ENCODE measurements at places on chromosomes 2 and 18.

GRCh38 chr18:77701977-77702376 lies 452.3 kb downstream of the GALR1 start:
- no peak for DNase-seq

- no peak for DNase-seq
These were observed 233.8 kb upstream of the SPRED2 start for GRCh38 chr2:65666156-65666725.

GRCh38 chr2:152730591-152731333 lies 12.3 kb downstream of the ARL6IP6 start:
- DNase-seq: no peak

DNA sequence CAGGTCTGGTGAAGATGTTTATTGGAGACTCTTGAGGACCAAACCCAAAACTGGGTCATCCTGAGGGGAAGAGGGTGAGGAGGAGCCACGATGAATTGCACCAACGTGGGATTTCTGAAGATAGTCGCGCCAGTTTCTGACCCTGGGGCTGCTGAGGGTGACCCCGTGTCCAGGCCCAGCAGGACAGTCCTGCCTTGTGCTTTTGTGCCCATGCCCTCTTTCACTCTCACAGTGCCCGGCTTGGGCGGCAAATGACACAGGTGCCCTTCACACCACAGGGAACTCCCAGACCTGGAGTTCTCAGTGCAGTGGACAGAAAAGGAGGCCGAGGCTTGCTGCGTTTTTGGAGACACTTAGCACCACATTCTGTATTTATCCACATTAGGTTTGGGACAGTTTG lies 15.5 kb upstream of the KIF1A start:
- no peak for DNase-seq

DNA sequence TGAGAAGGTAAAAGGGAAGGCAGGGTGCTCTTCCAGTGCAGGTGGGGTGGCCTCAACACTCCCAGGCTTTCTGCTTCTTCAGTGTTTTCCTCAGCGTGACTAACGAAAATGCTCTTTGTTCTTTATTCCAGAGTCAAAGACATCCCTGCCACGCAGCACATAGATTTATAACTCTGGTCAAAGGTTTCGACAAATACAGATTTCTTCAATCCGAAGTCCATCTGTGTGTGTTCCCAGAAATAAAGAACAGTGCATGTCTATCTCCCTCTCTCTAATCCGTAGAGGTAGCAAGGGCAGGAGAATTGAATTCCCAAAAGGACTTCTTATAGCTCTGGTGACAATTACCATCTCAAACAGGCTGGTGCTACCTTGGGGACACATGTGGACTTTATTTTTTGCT lies 26.4 kb upstream of the TDRD15 start:
- no peak for DNase-seq

- DNase-seq: no peak
These were observed 71.9 kb upstream of the LYPD6 start for GRCh38 chr2:149258531-149258930.

DNA sequence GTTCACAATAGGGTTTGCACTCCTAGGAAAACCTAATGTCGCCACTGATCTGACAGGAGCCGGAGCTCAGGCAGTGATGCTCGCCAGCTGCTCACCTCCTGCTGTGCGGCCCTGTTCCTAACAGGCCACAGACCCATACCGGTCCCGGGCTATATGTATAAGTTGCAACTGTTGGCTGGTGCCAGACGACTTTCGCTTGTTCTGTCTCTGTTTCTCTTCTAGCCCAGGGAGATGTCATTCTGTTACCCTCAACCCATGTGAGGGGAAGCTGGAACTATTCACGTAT lies 170.3 kb downstream of the BCL2 start:
- no peak for DNase-seq

DNA sequence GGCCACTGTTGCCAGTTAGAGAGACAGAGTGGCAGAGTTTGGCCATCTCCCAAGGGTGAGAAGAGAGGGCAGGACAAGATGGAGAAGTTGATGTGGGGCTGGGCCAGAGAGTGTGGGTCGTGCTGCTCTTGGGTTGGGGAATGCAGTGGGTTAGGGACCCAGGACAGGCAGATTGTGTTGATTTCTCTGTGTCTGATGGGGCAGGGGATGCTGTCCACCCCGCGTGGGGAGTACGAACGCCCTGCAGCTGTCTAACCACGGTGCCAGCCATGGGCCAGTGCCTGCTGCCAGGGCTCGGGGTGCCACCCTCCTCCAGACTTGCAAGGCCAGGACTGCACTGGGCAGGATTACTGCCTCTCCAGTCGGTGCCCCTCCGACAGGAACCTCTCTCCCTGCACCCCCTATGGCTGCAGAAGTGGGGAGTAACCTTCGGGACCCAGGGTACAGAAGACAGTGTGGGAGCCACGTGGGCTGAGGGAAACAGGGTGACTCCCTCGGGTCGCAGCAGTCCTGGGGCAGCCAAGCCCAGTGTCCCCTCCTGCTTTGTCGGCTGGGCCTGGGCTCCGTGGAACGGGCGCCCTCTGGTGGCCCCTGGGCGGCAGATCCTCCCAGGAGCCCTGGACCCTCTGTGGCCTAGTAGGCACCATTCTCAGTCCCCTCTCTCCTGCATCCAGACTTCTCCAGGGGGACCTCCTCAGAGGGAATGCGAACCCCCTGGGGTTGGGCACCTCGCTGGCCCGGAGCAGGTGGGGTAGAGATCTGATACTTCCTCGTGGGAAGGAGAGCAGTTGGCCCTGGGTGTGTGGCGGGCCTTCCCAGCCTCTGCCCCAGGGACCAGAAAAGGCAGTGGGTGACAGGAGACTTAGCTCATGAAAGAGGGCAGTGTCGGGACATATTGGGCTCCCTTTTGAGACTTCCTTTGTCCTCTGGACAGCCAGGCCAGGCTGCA lies 2.7 kb downstream of the GPC1 start:
- no peak for DNase-seq

- no peak for DNase-seq
These were observed 113.1 kb downstream of the CDCA7 start for GRCh38 chr2:173467751-173468150.

DNA sequence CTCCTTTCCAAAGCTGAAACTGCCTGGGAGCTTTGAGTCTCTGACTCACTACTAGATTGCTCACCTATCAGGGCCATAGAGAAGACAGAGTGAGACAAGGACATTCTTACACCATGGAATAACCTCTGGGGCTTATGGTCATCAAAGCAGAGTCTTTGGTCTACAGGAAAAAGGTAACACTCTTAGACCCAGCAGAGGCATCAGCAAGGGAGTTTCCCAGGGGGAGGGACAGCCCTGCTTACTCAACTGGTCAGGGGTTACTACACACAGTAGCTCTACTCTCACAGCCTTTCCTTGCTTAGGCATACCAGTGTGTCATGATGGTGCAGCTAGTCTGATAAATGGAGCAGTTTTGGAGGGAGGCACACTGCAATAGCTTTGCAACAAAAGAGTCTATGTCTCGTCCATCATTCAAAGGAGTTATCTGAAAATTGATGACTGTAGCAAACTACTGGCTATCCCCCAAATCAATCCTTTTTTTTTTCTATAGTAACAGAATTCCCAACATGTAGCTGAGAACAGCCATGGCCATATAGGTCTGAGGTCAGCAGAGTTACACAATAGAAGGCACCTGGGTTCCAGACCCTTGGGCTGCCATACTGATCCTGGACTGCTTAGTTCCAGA lies 22.4 kb upstream of the CD28 start:
- DNase-seq: no peak

DNA sequence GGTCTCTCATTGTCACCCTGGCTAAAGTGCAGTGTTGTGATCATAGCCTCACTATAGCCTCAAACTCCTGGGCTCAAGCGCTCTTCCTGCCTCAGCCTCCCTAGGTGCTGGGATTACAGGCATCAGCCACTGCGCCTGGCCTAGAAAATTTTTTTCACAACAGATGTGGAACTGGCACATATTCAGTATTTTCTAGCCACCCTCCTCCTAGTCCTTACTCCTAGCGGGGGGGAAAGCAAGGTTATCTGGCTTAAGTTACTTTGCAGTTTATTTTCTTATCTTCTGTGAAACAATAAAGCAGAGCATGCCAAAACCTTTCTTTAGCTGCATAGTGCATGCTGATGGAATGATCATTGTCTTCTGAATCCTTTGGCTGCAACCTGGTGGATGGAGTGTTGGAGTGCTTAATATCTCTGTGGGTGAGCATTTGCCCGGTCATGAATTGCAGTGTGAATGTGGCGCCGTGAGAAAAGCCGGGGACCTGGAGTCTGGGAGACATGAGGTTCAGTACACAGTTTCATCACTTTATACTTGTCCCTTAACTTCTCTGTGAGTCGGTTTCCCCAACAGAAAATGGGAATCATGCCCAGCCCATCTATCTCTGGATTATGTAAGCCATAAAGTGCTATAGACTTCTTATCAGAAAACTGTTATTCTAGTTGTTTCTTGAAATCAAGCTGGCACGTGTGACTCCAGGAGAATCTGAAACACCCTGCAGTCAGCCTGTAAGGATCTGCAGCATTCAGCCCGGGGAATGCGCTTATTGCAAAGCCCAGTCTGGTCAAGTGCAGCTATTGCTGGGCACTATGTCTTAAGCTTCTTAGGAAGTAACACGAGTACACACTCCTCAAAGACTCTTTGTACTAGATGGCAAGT lies 38.2 kb upstream of the MAP3K20 start:
- no peak for DNase-seq

DNA sequence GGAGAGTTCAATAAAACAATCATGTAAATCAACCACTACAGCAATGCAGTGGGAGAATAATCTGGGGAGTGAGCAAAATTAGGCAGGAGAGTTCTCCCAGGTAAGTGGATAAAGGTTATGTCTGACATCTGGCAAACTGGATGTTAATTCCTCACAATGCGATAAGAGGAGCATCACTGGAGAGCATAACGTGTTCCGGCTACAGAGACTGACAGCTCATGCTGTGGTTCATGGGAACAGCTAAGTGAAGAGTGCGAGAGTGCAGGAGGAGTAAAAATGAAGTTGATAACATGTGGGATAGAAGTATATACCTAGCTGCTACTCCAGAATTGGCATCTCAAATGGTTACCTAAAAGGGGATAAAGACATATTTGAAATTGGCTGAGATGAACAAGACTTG lies 153.2 kb downstream of the LTBP1 start:
- no peak for DNase-seq

- no peak for DNase-seq
These were observed 204.8 kb downstream of the TFCP2L1 start for GRCh38 chr2:121080013-121080772.

DNA sequence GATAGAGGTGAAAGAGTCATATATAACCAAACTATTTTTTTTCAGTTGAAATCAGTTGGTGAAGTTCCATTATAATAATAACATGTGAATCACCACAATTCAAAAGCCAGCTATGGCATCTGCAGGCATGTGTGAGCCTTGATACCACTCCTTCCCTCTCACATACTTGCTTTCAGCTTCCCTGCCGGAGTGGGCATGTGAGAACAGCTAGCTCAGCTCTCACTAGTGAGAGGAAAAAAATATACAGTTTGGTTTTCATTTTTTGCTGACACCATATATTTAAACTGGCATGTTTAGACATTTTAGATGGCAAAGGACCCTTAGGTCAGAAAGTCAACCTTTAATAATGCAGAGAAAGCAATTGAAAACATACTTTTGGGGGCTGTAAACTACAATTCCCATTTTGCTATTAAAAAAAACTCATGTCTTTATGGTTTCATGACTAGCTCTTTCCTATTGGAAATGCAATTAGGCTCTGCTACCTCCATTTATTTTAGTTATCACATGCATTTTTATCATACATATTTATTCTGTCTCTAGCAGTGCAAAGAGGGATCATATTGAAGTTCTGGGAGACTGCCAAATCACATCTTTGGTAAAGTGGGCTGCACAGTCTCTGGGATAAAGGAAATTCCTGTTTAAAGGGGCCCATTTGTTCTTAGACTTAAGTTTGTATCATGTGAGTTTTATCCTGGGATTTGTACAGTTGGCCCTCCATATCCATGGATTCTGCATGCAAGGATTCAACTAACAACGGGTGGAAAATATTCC lies 33.2 kb upstream of the SLC40A1 start:
- no peak for DNase-seq

DNA sequence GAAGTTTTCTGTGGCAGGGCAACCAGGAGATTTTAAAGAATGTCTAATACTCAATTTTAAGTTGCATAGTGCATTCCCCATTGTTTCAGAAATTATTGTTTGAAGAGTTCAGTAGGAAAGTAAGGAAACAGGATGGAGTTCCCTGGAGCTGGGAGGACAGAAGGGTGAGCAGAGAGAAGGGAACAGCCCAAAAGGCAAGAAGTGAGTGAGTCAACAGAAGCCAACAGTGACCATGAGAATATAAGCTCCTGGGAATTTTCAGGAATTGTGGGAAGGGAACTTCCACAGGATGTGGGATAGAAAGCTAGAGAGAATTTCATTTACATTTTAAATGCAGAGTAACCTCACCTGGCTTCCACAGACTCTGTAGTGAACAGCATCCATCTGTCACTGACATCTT lies 268.1 kb upstream of the ATP5MC3 start:
- DNase-seq: no peak

- DNase-seq: no peak
These were observed 11.2 kb downstream of the ANKAR start for GRCh38 chr2:189685540-189686229.

DNA sequence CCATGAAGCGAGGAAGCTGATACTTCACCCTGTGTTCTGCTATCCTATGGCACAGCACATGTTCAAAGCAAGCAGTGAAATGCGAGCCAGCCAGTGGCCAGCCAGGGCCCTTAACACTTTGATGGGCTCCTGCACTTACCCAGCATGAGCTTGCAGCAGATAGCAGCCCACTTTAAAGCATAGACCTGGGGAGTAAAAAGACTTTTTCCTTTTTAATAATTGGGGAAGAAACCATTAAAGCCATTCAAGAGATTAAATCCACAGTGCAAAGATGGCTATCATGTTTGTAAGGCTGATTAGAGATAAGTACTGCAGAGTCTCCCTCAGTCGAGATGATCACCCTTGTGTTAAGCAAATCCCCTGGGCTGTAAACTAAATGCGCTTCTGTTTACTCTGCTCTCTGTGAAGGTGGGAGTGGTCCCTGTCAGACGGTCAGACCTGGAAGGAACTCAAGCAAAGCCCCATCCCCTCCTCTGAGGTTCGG lies 15.7 kb downstream of the CCBE1 start:
- no peak for DNase-seq

DNA sequence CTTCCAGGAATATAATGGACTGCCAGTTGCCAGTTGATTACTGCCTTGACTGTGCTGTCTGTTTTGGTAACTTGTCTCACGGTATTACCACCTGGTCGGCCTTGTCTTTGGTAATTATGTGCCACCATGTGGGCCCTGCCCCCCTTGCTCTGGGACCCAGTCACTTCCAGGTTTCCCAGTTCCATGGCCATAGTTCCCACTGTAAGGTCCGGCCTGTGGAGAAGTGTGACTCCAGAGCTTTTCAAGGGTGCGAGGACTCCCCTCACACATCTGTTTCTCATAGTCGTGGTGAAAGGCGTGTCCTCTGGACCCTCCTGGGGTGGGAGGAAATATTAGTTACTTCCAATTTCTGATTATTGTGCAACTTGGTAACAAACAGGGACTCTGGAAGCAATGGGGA lies 150.5 kb downstream of the SEPTIN10 start:
- no peak for DNase-seq

DNA sequence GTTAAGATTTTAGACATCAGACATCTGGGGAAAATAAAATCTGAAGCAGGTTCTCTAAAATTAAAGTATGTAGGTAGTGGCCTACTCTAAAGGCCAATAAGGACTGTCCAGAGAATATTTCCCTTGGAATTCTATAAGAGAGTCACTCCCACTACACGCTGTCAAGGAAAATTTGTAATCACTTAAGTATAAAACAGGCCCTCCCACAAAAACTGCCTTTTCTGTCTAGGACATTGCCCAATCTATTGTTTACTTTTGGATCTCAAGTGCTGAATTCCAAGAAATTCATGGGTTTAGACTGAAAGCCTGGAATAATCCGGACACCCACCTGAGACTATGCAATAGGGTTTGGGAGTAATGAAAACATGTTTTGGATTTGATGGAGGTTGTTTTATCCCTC lies 1.7 kb upstream of the SRBD1 start:
- DNase-seq: no peak
